WERI-Rb-1 (cell line): ENCODE measurements at places on chromosomes 12 and 14.

GRCh38 chr12:96134200-96134599 lies 60.0 kb upstream of the ELK3 start:
- no peak for DNase-seq

- no peak for DNase-seq
These were observed 51.0 kb upstream of the FERMT2 start for GRCh38 chr14:53001787-53002378.

GRCh38 chr12:104578453-104578852 lies 121.7 kb downstream of the CHST11 start:
- DNase-seq, result no peak

GRCh38 chr12:124796303-124796960 lies 67.2 kb downstream of the SCARB1 start:
- no peak for DNase-seq

DNA sequence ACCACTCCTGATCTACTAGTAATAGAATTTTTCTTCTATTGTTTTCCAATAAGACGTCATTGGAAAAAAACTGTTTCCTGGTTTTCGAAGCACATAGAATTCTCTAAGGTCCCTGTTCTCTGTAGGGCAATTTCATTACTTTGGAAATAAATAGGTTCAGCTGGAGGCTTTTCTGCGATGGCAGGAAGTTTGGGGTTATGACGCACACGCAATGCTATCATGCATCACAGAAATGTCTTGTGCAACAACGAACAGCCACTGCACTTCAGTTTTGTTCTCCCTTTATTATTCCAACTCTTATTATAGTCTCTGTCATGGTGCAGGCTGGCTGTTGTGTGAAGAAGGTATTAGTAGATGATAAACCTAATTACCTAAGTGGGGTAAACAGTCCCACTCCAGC lies 59.0 kb downstream of the KCNK10 start:
- no peak for DNase-seq

DNA sequence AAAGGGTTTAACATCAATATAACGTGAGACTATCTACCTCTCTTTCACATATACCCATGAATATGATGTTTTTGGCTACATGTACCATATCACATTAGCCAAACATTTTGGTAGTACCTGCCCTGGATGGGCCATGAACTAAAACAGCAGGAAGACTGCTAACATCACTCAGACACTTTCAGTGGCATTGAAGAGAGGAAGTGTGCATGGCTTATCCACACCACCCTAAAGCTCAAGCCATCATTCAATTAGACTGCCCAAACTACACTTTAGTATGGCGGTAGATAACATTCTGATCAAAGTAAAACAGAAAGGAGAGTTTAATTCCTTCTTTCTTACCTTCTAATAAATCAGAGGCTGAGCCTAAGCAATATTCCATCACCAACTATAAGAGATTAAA lies 103.0 kb downstream of the PEBP1 start:
- DNase-seq, result no peak
